ENCODE measurements at places on chromosomes 1 and 21.

DNA sequence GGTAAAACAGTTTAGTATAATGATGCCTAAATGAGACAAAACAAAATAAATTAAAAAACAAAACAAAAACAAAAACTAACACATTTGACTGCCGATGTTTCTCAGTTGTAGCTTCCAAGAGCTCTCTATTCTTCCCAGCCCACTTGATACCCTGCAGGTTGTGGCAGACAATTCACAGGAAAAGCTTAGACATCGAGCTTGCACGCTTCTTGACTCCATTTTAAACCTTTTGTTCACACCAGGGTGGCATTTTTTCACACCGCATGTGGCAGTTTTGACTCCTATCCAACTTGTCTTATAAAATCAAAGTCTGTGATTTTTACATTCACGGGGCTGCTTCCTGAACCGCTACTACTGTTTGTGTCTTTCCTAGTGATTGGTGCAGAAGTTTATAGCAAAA lies 575.9 kb downstream of the USP25 start:
- DNase-seq, result no peak

GRCh38 chr1:6491966-6492365 lies 499 bp upstream of the PLEKHG5 start:
- no peak for DNase-seq

- DNase-seq, result no peak
Measured at GRCh38 chr21:28252928-28253327, 739.7 kb downstream of the LTN1 start.

DNA sequence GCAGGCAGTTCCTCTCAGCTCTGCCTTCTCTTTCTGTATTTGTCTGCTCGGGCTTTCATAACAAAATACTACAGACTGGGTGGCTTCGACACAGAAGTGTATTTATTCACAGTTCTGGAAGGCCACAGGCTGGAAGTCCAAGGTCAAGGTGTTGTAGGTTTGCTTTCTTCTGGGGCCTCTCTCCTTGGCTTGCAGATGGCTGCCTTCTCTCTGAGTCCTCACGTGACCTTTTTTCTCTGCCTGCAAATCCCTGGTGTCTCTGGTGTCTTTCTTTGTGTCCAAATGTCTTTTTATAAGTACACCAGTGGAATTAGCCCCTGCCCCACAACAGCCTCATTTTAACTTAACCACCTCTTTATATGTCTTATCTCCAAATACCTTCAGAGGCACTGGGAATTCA lies 250.0 kb downstream of the TM2D1 start:
- DNase-seq, result no peak

DNA sequence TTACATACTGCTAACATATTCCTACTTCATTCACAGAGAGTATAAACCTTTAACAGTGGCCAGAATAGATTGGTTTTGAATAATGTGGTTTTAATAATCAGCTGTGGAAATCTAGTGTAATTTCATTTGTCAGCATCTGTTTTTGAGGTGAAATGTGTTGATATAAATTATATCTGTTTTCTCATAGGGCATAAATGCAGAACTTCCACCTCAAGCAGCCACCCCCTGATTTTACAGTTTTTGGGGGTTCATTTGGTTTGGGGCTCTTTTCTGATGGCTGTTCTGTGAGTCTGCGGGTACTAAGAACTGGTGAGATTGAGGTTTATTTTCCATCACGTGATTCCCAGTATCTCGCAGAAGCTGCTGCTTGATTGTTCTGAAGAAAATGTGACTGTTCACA lies 23.2 kb downstream of the EDARADD start:
- no peak for DNase-seq

GRCh38 chr21:29511096-29511495 lies 212.4 kb downstream of the BACH1 start:
- DNase-seq, result no peak

Measured in Caco-2 (cell line).